GM04504 (cell line): ENCODE measurements at places on chromosomes 16 and 17.
A peak's percentile ranks its signal among the peaks of the same experiment; 100 is the strongest.

- DNase-seq, result no peak
These were observed 600.9 kb downstream of the CDH8 start for GRCh38 chr16:61435346-61435745.

- DNase-seq, result no peak
These were observed 167.9 kb downstream of the RGS9 start for GRCh38 chr17:65305116-65305515.

DNA sequence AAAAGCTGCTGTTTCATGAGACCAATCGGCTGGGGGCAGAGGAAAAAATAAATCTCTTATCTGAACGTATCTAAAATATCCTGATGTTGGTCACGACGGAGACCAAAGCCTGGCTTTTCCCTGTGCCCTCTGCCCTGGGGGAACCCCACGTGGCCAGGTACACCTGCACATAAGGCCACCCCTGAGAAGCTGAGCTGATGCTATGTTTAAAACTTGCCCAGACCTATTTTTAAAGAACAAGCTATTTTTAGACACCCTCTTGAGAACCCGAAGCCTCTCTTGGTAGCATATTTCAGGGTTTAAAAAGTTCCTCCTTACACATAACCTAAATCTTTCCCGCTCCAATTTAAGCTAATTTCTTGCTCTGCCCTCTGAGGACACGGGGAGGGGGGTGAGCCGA, 210.4 kb downstream of the GSG1L start:
- DNase-seq, result no peak

DNA sequence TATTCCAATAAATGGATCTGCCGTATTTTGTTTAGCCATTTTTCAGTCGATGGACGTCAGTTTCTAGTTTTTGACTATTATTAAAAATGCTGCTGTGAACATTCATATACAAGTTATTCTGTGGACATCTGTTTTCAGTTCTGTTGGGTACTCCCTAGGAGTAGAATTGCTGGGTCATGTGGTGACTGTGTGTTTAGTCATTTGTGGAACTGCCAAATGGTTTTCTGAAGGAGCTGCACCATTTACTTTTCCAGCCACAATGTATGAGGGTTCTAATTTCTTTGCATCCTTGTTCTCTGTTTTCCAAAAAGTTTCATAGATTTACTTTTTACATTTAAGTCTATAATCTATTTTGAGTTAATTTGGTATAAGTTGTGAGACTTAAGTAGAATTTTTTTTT, 29.5 kb downstream of the CYLD start:
- DNase-seq, result peak; percentile 33

DNA sequence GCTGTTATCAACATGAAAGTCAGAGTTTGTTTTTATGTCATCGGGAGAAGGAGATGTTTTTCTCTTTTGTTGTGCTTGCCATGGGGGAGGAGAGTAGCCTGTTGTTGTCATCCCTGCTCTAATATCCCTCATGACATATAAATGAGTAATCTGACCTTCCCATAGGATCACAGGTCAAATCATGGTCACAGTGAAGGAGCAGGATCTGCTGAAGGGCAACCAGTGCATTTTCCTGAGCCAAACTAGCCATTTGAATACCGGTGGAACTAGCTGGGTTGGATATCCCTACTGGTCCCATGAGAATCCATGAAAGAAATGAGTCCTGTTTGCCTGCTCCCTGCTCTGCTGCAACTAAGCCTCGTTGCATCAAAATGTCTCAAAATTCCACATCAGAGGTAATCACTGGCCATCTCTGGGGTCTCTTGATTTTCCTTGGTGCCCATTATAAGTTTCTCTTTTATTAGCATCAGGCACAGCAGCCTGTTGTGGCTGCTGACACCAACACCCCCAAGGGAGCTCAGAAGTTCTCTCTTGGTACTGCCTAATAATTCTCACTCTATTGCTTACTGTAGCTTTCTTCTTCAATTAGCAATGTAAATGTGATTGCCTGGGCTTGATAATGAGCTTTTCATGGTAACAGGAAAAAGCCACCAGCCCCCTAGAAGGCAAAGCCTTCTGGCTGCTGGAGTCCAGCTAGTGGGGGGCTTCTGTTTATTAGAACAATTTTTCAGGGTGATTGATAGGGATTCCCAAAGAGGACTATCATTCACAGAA, 211.4 kb upstream of the ERCC4 start:
- DNase-seq, result no peak

- DNase-seq, result peak; percentile 51
These were observed 170.2 kb downstream of the HS3ST3B1 start for GRCh38 chr17:14471052-14471451.

GRCh38 chr16:1974157-1975070, 2.6 kb downstream of the TBL3 start:
- DNase-seq, result no peak

- no peak for DNase-seq
These were observed 256.2 kb downstream of the FOXL1 start for GRCh38 chr16:86834451-86835035.

DNA sequence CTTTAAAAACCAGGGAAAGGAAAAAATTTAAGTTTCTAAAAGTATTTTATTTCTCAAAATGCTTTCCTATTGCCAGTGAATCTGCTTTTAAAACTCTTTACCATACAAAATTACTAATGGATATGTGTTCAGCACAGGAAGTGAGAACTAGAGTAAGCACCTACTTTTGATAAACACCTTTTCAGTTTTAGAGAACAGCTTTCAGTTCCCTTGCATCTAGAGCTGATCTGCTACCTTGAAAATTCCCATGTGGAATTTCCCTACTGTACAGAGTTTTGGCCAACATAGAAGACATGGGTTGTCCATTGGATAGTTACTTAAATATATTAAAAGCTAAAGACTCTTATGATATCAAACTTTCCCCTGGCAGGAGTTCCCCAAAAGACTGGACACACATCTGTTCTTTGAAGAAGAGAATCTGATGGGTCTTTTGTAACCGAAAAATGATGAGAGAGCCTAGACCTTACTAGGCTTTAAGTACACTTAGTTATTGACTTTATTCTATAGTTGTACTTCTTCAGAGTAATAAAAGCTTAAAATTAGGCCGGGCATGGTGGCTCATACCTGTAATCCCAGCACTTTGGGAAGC, 112.1 kb upstream of the CNTNAP4 start:
- no peak for DNase-seq

DNA sequence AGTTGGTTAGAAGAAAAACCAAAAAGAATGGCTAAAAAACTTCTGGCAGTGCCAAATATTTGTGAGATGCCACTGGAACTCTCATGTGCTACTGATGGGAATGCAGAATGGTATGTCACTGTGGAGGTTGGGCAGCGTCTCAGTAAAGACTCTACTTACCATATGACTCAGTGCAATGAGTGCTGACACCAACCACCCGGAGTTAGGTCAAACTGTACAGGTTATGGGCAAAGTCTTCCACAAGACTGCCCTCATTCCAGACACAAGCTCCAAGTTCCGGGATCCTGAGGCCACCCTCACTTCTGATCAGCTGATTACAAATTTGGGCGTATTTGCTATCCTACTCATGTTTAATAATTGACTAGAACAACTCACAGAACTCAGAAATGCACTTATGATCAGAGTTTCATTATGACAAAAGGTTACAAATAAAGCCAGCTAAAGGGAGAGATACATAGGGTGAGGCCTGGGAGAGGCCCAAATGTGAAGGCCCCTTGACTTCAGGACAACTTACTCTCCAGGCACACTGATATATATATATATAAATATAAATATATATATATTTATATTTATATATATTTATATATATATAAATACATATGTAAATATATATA, 114.9 kb downstream of the TRIM37 start:
- peak; percentile 10 for DNase-seq

- no peak for DNase-seq
These were observed 2.9 kb upstream of the CCDC102A start for GRCh38 chr16:57539072-57539796.

- no peak for DNase-seq
These were observed 230.1 kb downstream of the SLC39A11 start for GRCh38 chr17:72862276-72862999.

DNA sequence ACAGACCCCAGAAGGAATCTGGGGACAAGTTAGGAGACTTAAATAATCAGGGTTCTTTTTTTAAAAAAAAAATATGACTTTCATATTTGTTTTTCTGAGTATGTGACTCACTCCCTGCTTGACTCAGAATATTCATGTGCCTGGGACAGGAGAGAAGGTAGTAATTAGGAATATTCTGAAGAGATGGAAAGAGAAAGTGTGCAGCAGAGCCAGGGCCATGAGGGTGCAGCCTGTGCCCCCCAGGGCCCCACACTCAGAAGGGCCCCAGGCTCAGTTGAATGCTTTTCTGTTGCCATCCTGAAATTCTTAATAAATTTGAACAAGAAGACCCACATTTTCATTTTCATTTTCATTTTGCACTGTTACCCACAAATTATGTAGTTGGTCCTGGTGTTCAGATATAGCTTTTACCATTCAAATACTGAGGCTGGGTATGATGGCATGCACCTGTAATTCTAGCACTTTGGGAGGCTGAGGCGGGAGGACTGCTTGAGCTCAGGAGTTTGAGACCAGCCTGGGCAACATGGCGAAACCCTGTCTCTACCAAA, 11.5 kb upstream of the LONP2 start:
- no peak for DNase-seq

DNA sequence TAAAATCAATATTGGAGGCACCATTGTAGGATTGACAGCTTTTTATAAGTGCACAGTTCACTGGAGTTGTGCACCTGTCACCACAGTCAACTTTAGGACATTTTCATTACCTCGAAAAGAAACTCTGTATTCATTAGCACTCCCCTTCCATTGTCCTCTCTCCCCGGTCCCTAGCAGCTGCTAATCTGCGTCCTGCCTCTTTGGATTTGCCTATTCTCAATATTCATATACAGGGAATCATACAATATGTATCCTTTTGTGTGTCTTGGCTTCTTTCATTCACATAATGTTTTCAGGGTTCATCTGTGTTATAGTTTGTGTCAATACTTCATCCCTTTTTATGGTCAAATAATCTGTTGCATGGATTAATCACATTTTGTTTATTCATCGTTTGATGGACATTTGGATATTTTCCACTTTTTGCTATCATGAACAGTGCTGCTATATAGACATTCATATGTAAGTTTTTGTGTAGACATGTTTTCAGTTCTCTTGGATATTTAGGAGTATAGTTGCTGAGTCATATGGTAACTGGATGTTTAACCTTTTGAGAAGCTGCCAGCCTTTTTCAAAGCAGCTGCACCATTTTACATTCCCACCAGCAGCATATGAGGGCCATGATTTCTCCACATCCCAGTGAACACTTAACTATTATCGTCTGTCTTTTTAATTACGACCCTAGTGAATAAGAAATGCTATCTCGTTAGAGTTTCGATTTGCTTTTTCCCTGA, 9.8 kb downstream of the DNAJA3 start:
- no peak for DNase-seq

- DNase-seq, result no peak
These were observed 28.0 kb downstream of the DCUN1D3 start for GRCh38 chr16:20871941-20872815.

DNA sequence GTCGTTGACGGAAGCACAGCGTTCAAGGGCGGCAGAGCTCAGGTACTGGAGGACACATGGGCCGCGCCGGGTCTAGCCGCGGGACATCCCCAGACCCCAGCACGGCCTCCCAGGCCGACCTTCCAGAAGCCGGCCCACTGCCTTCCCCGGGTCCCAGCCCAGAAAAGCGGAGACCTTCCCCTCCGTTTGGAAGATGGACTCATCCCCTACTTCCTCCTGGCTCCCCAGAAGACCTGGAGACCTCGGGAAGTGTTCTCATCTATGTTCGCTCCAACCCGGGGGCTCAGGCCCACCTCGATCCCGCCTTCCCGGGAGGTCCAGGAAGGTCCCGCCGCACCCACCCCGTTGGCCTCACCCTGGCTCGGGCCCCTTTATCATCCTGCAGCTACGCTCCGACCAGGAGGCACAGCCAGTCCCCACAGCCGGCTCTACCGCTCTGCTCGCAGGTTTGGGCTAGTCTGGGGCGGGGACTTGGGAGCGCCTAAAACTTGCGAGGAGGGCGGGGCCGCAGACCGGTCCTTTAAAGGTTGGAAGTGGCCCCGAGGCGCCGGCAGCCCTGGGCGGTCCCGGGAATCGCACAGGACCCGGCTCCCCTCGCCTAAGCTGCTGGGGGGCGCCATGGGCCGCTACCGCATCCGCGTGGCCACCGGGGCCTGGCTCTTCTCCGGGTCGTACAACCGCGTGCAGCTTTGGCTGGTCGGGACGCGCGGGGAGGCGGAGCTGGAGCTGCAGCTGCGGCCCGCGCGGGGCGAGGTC, at the start of gene ALOX12:
Gene ALOX12, plus strand, starts transcription at position 550 of the 756 bp plus-strand sequence. Its CDS starts 69 bp downstream, at position 619.
- DNase-seq, result no peak

- peak; percentile 21 for DNase-seq
These were observed 411.0 kb downstream of the CPPED1 start for GRCh38 chr16:12392585-12393091.
